Karpas-422 (cell line): ENCODE measurements at places on chromosomes 6 and 20. TPM values are rescaled to one million over a fixed set of nuclear protein-coding genes. Genes with fewer than 3 reads are reported as not detected.

DPPA5 gene
- total RNA-seq, result not detected in 2 replicates

CFAP206 gene
- total RNA-seq, result 0.25 and 1.8 TPM in 2 replicates

ZSCAN26 gene
- 16.8 and 19.2 TPM in 2 replicates for total RNA-seq

GSTA3 gene
- total RNA-seq, result not detected in 2 replicates

SFT2D1 gene
- 71.6 and 119 TPM in 2 replicates for total RNA-seq

SMLR1 gene
- total RNA-seq, result not detected in 2 replicates

DDX39B gene
- 412 and 561 TPM in 2 replicates for total RNA-seq

MLN gene
- not detected in 2 replicates for total RNA-seq

BMP2 gene
- total RNA-seq, result not detected in 2 replicates

MCM8 gene
- total RNA-seq, result 11.5 and 12.6 TPM in 2 replicates

TINAG gene
- total RNA-seq, result not detected in 2 replicates

RPN2 gene
- total RNA-seq, result 125 and 283 TPM in 2 replicates
